Activated naive CD4-positive, alpha-beta T cell treated with anti-CD3 and anti-CD28 coated beads for 36 hours (primary cell): ENCODE measurements at places on chromosomes 1 and 21. TPM values are rescaled to one million over a fixed set of nuclear protein-coding genes. Genes with fewer than 3 reads are reported as not detected.

MAPKAPK2 gene
- 83.4 TPM for total RNA-seq

KLHL17 gene
- total RNA-seq: 20.2 TPM

FGR gene
- total RNA-seq: 0.14 TPM

TSSK3 gene
- total RNA-seq: 1.9 TPM

GRCh38 chr1:161946071-161946987 is 77.3 kb downstream of the OLFML2B start:
- DNase-seq: no peak
- H3K27me3 ChIP-seq: no peaks in the 10 kb centered on the region
- no peak overlapping the region for H3K4me3 ChIP-seq
- peaks cover 17% of the 10 kb centered on the region for H3K4me1 ChIP-seq

DNA sequence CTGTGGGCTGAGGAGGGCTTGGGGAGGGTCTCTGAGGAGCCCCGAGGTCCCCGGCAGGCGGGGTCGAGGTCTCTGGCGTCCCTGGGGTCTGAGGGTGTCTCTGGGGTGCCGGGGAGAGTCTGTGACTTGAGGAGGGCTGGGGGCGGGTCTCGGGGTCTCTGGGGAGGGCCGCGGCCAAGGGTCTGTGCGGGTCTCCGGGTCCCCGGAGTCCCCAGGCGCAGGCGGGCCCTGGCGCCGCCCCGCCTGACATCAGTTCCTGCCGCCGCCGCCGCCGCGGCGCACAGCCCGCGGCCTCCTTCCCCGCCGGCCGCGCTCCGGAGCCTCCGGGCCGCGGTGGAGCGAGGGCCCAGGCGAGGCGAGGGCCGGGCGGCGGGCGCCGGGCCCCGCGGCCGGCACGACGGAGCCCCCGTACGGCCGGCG is at the start of gene PLEKHM2:
Gene PLEKHM2, plus strand, starts transcription at position 279 of the 420 bp plus-strand sequence. CDS start 239 bp downstream, outside the sequence.
- H3K27ac ChIP-seq: peak within 1 kb of the TSS; percentile 85
- peaks cover 12% of the 10 kb centered on the region for H3K36me3 ChIP-seq
- peaks cover 47% of the 10 kb centered on the region for H3K4me1 ChIP-seq
- no peaks in the 10 kb centered on the region for H3K27me3 ChIP-seq
- peak within 1 kb of the TSS; percentile 85 for H3K4me3 ChIP-seq

DNA sequence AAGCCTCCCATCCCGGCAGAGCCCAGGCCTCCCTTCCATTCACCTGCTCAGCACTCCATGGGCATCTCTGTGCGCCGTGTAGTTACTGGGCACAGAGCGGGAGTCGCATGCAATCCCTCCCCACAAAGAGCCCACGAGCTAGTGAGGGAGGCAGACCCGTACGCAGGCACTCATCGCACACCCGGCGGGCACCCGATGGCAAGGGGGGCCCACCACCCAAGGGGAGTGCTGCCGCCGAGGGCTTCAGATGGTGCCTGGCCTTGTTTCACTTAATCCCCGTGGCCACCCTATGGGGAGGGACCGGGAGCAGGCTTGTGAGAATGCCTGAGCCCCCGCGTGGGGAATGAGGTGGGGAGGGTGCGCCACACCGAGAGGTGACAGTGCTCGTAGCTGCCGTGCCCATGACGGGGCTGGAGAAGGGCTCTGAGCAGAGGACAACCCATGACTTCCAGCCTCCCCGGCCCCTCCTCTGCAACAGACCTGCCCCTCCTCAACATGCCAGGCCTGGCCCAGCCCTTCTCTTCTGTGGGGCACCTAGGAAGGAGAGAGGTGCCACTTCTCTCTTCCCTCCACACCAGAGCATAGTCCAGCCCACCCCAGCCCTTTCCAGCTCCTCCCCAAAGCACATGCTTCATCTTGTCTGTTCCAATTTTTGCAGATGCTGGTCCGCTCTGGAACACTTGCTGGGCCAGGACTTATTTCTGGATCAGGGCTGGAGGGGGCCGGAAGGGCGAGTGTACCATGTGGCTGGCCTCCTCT is 30.2 kb upstream of the SELENON start:
- H3K4me3 ChIP-seq: no peak overlapping the region
- peaks cover 83% of the 10 kb centered on the region for H3K4me1 ChIP-seq
- H3K36me3 ChIP-seq: peaks cover 2% of the 10 kb centered on the region
- no peaks in the 10 kb centered on the region for H3K27me3 ChIP-seq
- no peak overlapping the region for H3K27ac ChIP-seq
- no peak for DNase-seq

GRCh38 chr1:168799927-168800605 is 71.1 kb upstream of the DPT start:
- no peak for DNase-seq
- H3K36me3 ChIP-seq: no peaks in the 10 kb centered on the region
- peaks cover 3% of the 10 kb centered on the region for H3K27me3 ChIP-seq
- no peak overlapping the region for H3K4me3 ChIP-seq
- no peaks in the 10 kb centered on the region for H3K4me1 ChIP-seq

DNA sequence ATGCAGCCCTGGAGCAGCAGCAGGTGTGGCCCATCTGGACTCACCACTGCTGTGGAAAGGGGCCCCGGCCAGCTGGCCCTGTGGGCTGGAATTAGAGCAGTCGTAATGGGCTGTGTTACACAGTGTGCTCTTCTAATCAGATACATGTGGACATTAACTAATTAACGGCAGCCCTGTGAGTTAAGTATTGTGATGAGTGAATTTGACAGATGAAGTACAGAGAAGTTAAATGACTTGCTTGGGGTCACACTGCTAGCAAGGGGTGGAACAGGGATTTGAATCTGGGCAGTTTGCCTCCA is 58.6 kb downstream of the MDM4 start:
- no peak for DNase-seq
- H3K36me3 ChIP-seq: peaks cover 15% of the 10 kb centered on the region
- no peak overlapping the region for H3K27ac ChIP-seq
- H3K27me3 ChIP-seq: no peaks in the 10 kb centered on the region
- no peak overlapping the region for H3K4me3 ChIP-seq
- peaks cover 19% of the 10 kb centered on the region for H3K4me1 ChIP-seq

DNA sequence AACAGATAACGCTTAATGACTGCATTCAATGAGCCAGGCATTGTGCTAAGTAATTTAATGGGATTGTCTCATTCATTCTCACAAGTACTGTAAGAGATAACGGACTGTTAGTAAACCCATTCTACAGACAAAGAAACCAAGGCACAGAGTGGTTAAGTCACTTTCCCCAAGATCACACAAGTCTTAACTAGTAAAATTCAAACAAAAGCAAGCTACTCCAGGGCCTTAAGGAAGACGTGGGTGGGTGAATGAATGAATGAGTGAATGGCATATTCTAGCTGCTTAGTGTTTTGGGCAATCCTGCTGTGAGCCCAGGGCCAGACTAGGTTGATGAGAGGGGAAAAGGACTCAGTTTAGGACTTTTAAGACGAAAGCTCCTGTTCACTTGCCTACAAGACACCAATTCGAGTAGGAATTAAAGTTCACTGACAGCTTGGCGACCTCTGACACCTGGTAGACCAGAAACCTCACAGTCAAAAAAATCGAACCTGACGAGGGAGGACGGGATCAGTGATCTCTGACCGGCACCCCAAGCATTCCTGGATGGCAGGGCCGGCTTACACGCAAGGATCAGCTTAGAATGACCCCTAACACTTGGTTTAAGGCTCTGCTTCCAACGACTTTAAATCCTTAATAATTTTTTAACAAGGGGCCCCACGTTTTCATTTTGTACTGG is 557 bp downstream of the EMC1 start:
- H3K36me3 ChIP-seq: peaks cover 5% of the 10 kb centered on the region
- no peaks in the 10 kb centered on the region for H3K27me3 ChIP-seq
- peak overlapping the region; percentile 90 for H3K27ac ChIP-seq
- DNase-seq: no peak
- peaks cover 40% of the 10 kb centered on the region for H3K4me1 ChIP-seq

GRCh38 chr1:31573261-31573660 is 3.1 kb upstream of the TINAGL1 start:
- DNase-seq: no peak
- no peak overlapping the region for H3K4me3 ChIP-seq
- no peak overlapping the region for H3K27ac ChIP-seq
- no peaks in the 10 kb centered on the region for H3K36me3 ChIP-seq
- peaks cover 13% of the 10 kb centered on the region for H3K27me3 ChIP-seq

- H3K4me1 ChIP-seq: no peaks in the 10 kb centered on the region
- peaks cover 3% of the 10 kb centered on the region for H3K27me3 ChIP-seq
- DNase-seq: no peak
- H3K27ac ChIP-seq: no peak overlapping the region
Measured at GRCh38 chr1:55580845-55581332, 365.7 kb upstream of the USP24 start.

DNA sequence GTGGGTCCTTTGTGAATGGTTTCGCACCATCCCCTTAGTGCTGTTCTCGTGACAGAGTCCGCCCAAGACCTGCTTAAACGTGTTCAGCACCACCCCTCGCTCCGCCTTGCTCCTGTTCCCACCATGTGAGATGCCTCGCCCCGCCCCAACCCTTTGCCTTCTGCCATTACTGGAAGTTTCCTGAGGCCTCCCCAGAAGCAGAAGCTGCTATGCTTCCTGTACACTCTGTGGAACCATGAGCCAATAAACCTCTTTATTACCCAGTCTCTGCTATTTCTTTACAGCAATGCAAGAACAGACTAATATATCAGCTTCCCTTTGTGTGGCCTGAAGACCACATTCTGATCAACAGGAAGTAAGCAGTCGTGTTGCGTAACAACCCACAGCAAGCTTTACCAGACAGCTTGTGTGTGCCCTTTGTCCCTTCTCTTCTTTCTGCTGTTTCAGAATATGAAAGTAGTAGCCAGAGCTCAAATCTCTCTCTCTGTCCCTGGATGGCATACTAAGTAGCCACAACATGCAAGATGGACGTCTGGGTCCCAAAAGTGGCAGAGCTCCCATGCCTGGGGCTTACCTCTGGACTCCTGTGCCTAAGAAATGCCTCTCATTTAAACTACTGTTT is 14.1 kb downstream of the HENMT1 start:
- no peaks in the 10 kb centered on the region for H3K27me3 ChIP-seq
- peaks cover 48% of the 10 kb centered on the region for H3K4me1 ChIP-seq
- peaks cover 38% of the 10 kb centered on the region for H3K36me3 ChIP-seq
- H3K4me3 ChIP-seq: peak overlapping the region; percentile 1
- peak; percentile 70 for DNase-seq
- H3K27ac ChIP-seq: peak overlapping the region; percentile 89

GRCh38 chr1:14937288-14937949 is 216.1 kb upstream of the TMEM51 start:
- no peaks in the 10 kb centered on the region for H3K36me3 ChIP-seq
- no peaks in the 10 kb centered on the region for H3K4me1 ChIP-seq
- no peak for DNase-seq
- H3K4me3 ChIP-seq: no peak overlapping the region
- no peaks in the 10 kb centered on the region for H3K27me3 ChIP-seq

DNA sequence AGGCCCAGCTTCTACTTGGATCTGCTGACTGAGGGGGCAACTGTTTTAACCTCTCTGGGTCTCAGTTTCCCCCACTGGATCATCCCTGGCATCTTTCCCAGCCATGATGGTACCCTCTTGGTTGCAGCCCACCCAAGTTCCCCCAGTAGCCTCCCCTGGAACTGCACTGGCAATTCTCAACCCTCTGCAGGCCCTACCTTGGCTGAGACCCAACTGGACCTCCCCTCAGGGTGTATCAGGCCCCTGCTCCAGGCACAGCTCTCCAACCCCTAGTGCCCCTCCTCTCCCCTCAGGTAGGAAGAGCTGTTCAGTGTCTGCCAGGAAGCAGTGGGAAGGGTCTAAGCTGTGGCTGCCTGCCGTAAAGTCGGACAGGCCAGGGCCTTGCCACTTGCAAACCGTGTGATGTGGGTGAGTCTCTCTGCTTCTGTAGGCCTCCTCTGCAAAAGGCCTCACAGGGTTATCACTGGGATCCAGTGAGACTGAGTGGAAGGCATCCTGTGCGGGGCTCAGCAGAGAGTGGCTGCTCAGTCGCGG is 32.1 kb downstream of the RHBG start:
- H3K36me3 ChIP-seq: no peaks in the 10 kb centered on the region
- H3K27ac ChIP-seq: no peak overlapping the region
- H3K4me3 ChIP-seq: no peak overlapping the region
- DNase-seq: no peak
- H3K4me1 ChIP-seq: no peaks in the 10 kb centered on the region

GRCh38 chr1:110605901-110606656 is at the start of gene KCNA2:
KCNA2 (minus strand) TSS chr1:110606358; CDS start chr1:110604782, 1,576 bp downstream.
- DNase-seq: no peak
- H3K27ac ChIP-seq: no peak within 1 kb of the TSS
- H3K4me1 ChIP-seq: peaks cover 17% of the 10 kb centered on the region

DNA sequence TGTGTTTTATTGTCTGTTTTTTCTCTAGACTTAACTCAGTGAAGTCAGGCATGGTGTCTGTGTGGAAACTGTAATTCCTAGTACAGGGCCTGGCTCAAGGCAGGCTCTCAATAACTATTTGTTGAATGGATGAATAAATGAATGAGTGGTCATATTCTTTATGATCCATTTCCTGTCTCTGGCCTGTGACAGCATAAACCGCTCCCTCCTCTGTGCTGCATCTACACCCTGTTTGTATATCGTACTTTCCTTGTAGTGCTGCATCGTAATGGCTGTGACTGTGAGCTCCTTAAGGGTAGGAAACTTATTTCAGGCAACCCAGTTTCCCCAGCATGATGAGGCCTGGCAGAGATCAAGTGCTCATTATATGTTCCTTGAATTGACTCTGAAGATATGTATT is 337.5 kb upstream of the USP24 start:
- peaks cover 2% of the 10 kb centered on the region for H3K27me3 ChIP-seq
- H3K4me3 ChIP-seq: no peak overlapping the region
- no peaks in the 10 kb centered on the region for H3K36me3 ChIP-seq
- no peak overlapping the region for H3K27ac ChIP-seq

DNA sequence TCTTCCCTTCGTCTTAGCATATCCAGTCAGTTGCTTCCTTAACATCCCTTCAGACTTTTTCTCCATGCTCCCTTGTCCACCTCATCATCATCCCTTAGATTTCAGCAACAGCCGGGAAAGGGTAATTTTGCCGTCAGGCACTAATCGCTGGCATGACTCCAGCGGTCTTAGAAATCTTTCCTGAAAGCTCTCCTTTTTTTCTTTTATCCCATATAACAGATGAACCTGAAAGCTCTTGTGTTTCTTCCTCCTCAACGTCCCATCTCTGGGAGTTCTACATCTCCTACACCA is 10.4 kb upstream of the BOLA1 start:
- no peak for DNase-seq
- H3K4me3 ChIP-seq: no peak overlapping the region
- H3K27ac ChIP-seq: no peak overlapping the region
- H3K27me3 ChIP-seq: no peaks in the 10 kb centered on the region
